Ascending aorta (tissue), 2 donors: ENCODE measurements at places on chromosomes 16 and 17. TPM values are rescaled to one million over a fixed set of nuclear protein-coding genes. Genes with fewer than 3 reads are reported as not detected.

The ASGR1 gene
- 3.9 TPM for total RNA-seq

The LGALS9 gene
- total RNA-seq = 34.3 TPM

The SRL gene
- 15.6 TPM for total RNA-seq

The RHBDL3 gene
- not detected for total RNA-seq

The MYH2 gene
- total RNA-seq = not detected

The GHDC gene
- total RNA-seq = 94.3 TPM

The TMEM238L gene
- total RNA-seq = not detected

The KCNJ2 gene
- 7.5 TPM for total RNA-seq

The DNAH2 gene
- 0.43 TPM for total RNA-seq

The TRPV3 gene
- total RNA-seq = 0.11 TPM

The HOXB1 gene
- total RNA-seq = not detected

The MT1E gene
- total RNA-seq = 456 TPM

The LDHD gene
- total RNA-seq = 7.5 TPM

The DLX3 gene
- total RNA-seq = 1.6 TPM

The TMEM132E gene
- total RNA-seq = not detected
